ENCODE measurements at places on chromosomes 16 and 17.

DNA sequence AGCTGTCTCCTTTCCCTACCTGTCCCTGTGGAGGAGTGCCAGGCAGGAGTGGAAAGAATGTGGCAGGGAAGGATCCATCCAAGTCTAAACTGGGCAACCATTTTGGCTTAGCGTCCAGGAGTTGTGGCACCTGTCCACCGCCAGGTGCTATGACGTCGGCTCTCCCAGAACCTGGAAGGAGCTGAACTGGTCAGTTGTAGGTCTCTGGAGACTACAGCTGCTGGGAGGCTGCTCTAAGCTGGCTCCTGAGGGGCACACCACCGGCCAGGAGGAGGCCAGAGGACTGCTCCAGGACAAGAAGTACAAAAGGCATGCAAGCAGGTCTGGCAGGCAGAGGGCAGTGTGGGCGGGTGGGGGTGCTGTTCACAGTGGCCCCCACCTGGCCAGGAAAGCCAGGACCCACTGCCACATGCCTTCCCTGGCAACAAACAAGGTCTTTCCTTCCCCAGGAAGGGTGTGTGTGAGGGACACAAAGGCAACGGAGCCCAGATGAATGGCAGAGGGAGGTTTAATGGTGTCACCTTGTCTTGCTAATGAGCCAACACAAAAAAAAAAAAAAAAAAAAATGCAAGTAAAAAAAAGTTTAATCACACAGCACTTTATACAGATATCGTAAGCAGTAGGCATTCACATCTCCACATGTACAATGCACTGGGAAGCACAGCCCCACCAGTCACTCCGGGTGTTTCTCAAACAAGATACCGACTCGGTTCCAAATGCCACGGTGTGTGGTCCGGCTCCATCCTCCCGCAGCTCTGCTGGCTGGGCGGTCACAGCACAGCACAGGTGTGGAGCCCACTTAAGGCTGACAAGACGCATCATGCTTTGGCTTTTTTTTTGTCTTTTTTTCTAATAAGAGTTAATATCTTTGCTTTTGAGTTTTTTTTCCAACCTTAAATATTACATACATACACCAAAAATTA, 4.8 kb downstream of the SPHK1 start:
- no peak for DNase-seq

DNA sequence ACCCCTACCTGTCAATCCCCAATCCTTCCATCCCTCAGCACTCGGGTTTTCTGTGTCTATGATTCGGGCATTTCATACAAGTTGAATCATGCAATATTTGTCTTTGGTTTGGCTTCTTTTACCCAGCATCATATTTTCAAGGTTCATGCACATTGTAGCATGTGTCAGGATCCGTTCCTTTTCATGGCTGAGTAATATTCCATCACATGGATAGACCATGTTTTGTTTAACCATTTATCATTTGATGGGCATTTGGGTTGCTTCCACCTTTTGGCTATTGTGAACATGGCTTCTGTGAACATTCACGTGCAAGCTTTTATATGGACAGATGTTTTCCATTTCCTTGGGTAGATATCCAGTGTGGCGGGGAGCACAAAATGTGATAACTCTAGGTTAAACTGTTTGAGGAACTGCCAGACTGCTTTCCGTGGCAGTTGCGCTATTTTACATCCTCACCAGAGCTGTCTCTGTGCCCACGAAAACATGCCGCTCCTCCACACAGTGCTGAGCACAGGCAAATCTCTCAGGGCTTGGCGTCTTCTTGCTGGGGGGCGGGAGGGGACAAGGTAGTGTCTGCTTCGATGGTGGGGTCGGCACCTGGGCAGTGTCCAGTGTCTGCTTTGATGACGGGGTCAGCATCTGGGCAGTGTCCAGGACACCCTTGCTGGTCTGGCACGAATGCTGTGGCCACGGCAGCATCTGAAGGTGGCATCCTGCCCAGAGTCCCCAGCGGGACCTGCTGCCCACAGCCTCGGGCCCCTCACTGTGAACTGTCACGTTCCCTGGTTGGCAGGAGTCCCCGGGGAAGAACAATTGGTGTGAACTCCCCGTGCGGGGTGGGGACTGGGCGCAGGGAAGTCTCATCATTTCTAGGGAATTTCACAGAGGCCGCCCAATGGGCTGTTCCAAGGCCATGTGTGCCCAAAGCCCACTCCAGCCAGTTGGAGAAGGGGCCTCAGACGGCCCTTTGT, 32.4 kb upstream of the JPH3 start:
- DNase-seq, result no peak

DNA sequence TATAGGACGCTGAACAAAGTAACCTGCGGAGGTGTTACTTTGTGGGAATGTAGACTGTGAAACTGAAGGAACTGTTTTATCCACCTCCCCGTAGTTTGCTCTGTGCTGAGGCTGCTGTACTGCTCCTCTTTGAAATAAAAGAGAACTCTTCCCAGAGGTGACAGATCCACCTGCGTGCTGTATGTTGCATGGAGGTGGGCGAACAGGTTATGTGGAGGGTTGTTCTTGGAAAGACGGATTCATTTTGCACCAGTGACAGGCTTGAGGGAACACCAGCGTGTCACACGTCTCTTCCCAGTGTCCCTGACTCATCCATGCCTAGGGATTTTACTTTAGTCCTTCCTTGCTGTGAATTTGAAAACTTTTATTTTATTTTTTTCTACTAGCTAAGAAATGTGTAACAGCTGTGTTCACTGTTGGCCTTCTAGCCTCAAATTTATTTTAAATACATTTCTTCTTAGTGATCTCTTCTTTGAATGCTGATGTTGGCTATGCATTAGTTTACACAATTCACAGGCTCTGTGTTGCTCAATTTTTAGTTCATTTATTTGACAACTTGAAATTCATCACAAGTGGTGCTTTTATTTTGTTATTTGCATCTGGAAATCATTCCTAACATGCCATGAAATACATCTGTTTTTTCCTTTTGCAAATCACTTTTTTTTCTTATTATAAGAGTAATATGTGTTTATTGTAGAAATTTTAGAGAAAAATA, 512.4 kb downstream of the CDH13 start:
- DNase-seq, result no peak

- no peak for DNase-seq
Measured at GRCh38 chr16:27779641-27780164, 229.8 kb downstream of the KATNIP start.

DNA sequence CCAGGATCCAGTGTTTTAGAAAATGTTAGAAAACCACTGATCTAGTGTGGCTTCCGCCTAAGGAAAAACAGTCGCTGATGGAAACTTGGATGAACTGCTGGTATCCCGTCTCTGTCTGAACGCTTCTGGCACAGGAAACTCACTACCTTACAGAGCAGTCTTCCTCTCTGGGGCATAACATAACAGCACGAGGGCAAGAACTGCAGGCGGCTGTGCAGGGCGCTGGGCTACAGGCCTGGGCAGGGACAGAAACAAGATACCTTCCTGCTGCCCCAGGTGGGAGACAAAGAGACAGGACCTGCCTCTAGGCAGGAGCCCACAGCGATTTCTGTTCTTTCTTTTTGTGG, 10.5 kb downstream of the MXRA7 start:
- DNase-seq, result no peak

DNA sequence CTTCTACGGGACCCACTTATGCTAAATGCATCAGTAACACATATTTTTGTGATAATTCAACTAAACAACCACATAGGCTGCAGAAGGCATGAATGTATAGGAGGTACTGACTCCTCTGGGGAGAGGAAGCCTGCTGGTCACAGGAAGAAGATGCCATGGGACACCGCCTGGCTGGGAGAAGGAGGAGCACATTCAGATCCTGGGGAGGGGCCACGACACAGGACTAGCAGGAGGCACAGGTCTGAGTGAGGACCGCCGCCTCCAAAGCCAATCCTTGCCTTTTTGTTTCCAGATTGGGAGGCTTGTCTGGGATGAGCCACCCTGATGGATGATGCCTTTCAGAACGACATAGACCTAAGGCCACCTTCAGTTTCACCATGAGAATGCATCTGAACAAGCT, 34.6 kb downstream of the MBTPS1 start:
- DNase-seq, result no peak

DNA sequence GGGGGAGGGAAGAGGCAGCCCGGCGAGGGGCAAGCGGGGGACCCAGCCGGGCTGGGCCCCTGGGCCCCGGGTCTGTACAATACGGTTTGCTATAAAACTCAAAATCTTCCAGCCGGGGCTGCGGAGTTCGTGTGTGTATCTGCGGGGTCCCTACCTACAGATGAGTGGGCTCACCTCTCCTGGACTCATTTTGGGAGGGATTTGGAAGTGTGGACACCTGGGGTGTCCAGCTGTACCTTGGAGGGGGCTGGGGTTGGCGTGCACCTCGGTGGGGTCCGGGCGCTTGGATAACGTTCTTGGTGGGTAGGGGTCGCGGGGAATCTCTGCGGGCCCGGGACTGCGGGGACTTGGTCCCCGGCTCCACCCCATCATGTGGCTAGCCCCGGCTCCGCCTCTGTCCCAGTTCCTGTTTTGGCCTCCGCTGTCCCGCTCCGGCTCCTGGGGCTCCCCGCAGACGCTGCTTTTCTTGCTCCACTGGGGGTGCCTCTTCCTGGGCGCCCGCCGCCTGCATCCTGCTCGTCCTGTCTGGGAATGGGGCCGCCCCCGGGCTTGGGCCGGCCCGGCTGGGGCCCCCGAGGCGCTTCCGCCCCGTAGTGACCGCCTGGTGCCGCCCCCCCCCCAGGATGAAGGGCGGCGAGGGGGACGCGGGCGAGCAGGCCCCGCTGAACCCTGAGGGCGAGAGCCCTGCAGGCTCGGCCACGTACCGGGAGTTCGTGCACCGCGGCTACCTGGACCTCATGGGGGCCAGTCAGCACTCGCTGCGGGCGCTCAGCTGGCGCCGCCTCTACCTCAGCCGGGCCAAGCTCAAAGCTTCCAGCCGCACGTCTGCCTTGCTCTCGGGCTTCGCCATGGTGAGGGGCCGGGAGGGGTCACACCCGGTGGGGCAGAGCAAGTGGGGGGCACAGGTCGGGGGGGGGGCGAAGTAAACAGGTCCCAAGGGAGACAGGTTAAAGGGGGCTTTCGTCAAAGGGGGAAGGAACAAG, at the start of gene ORAI3:
Gene ORAI3 (plus strand): TSS at position 402 of the 983 bp plus-strand sequence. CDS start 222 bp downstream, at position 624.
- DNase-seq, result no peak

DNA sequence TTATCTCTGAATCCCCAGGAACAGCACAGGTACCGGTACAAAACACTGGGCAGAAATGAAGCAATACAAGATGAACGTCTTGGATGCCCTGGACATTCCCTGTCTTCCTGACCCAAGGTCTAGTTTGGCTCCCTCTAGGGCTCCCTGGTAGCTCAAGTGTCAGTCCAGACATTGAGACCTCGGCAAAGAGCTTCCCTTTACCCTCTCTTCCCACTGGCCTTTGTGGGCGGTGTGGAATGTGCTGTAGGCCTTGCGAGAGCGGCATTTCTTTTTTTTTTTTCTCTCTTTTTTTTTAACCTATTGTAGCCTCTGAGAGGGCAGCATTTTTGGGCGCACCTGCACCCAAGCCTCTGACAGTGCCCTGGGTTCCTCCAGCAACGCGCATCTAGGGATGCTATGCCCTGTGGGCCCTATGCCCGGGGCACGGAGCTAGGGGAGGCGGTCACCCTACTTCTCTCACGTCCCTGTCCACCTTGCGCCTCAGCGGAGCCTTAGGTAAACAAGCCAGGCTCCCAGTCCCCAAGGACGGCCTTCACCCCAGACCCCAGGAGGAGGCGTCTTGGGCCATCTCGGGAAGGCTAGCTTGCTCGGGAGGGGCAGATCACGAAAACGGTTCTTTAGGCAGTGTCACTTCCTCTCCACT, 1.2 kb upstream of the NFATC3 start:
- no peak for DNase-seq

DNA sequence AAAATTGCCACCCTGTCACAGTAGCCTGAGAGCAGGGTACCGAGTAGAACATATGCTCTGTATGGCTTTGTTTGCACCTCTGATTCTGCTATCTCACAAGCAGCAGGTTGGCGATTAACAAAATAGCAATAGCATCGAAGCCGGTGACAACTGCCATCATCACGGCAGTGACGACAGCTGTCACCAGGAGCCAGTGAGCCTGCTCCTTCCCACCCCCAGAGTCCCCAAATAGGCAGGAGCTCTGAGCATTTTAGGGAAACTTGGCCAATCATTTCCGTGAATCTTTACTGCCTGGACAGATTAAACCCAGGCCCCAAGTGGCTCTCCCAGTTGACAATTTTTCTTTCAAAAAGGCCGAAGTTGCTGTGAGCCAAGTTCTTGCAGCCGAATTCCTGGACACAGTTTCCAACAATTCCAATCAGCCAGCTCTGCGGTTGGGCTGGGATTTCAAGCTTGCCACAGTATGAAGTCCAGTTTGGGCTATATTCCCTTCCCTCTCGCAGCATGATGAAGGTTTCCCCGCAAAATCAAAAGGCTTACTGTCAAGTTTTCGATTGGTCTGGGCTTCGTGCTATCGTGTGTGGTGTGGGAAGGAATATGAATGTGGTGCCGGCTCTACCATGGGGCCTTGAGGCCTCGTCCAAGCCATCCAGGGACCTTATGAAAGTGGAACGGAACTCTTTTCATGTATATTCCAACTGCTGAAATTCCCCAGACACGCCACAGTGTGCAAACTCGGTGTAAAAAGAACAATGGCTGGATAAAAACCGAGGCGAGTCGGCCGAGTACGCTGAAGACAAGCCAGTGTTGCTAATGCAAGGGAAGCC, 186.6 kb downstream of the C16orf78 start:
- DNase-seq, result no peak

GRCh38 chr17:79019632-79020584, 4.1 kb upstream of the C1QTNF1 start:
- DNase-seq, result no peak

DNA sequence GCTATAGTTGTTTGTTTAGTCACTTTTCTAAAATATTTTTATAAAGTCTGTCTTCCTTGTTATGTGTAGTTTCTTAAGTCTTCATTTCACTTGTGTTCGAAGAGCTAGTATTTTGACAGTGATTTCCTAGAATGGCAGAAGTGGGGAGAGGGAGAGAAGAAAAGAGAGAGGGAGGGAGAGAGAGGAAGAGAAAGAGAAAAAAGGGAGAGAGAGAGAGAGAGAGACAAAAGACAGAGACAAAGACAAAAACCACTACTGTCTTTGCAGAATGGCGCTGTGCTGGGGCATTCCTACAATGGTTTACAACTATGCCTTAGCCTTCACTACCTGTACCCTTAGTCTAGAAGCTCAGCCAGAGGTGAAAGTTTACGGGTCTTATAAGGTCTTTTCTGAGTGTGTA, 90.5 kb downstream of the CA4 start:
- DNase-seq, result no peak

All from GM12878 (cell line).